ENCODE measurements at places on chromosomes 3 and 15.
A peak's percentile ranks its signal among the peaks of the same experiment; 100 is the strongest.

- DNase-seq = no peak
These were observed 15.3 kb upstream of the SEMA3F start for GRCh38 chr3:50139718-50140423.

DNA sequence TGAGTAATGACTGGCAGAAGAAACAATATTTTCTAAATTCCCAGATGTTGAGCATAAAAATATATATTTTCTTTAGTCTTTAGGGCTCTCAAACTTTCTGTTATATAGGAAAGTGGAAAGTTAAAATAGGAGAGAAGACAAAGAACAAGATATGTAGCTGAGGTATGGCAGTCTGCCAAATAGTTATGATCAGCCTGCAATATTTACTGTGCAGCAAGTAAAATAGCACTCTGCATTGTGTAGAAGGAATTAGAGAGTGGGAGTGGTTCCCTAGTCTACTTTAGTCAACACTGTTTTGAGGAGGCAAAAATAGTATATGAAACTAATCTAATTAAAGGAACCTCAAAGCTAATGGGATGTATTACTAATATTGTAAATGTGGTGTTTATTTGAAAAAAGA, 978.1 kb upstream of the ALCAM start:
- no peak for DNase-seq

GRCh38 chr15:41989573-41990242, 17.4 kb upstream of the EHD4 start:
- peak; percentile 84 for DNase-seq

DNA sequence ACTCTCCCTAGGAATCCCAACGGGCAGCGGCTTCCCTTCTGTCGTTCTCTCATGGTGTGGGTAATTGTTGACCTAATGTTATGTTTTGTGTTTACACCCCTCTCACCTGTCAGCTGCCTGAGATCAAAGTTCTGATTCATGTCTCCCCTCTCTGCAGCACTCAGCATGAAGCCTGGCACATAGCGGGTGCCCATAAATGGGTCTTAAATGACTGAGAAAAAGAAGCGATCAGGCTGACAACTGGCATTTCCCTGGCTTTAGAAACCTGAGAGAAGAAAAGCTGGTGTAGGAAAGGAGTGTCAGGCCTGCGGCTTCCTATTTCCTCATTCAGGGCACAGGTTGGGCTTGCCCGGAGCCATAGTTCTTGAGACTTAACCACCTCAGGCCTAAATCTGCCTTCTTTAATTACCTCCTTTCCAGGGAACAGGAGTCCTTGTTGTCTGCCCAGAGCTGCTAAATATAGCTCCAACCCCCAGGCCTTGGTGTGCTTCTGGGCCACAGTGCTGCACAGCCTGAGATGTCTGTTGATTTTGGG, 31.8 kb downstream of the LPP start:
- peak; percentile 22 for DNase-seq

GRCh38 chr3:153756816-153757215, 364.4 kb upstream of the ARHGEF26 start:
- DNase-seq = peak; percentile 2

DNA sequence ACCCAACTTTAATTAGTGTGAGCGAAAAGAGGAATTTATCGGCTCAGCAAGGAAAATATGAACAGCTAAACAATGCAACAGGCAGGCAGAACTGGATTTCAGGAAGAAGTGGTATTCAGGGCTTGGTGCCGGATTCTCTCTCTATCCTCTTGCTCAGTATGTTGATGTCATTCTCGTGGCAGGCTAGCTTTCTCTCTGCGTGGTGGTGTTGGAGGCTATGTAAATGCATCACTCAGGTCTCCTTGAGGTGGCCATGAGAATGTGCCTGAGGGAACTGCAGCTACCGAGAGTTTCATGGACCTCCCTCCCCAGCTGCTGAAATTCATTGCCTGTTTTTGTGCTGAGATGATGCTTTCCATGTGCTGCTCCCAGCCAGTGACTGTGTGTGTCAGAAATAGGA, 18.3 kb upstream of the SYN2 start:
- no peak for DNase-seq
